ENCODE measurements at places on chromosomes 3 and 15. TPM values are rescaled to one million over a fixed set of nuclear protein-coding genes. Genes with fewer than 3 reads are reported as not detected.
A peak's percentile ranks its signal among the peaks of the same experiment; 100 is the strongest.

DNA sequence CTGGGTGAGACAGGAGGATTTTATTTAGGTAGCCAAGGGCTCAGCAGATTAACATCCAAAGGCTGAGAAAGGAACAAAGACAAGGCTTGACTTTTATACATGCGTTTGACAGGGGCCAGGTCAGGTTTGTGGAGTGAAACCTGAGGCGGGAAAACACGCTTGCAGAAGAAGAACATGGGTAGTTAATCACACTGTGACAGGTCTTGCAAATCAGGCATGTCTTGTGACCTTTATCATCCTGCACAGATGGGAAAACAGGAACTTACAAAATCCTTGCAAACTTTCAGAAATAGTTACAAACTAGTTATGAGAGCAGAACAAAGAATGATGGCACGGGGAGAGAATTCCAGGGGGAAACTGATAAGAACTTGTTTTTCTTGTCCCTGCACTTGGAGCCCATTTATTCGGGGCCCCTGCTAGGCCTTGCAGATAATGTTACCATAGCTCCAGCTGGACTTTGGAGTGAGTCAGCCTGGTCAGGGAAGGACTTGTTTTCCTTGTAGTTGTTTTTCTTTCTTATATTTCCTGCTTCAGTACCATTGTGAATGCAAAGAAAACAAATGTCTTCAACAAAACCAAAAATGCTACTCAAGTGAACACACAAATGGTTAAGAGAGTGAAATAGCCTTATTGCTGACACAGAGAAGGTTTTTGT, 965.9 kb upstream of the ROBO1 start:
- DNase-seq: no peak

DNA sequence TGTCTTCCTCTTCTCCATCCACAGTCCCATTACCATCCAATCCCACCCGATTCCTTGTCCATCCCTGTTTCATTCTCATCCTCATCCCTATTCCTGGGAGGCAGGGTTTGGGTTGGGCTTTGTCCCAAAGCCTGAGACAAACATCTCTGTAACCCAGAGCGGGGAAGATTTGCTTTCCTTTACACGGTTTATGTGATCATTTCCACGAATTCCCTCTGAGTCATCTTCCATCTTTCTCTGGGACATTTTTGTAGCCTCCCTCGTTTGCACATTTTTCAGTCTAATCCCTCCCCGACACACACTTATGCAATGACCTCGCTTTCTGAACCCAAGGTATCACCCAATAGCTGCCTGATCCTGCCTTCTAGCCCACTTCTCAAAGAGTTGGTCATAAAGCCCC, 22.8 kb downstream of the DUOX2 start:
- peak; percentile 42 for DNase-seq

- DNase-seq: no peak
These were observed 15.3 kb downstream of the MRPL47 start for GRCh38 chr3:179589143-179589542.

Gene FAM81A
- polyA plus RNA-seq: not detected

Gene TRIM59
- polyA plus RNA-seq: 10.9 TPM

- DNase-seq: no peak
These were observed 90.6 kb downstream of the TNFAIP8L3 start for GRCh38 chr15:51004103-51004551.

DNA sequence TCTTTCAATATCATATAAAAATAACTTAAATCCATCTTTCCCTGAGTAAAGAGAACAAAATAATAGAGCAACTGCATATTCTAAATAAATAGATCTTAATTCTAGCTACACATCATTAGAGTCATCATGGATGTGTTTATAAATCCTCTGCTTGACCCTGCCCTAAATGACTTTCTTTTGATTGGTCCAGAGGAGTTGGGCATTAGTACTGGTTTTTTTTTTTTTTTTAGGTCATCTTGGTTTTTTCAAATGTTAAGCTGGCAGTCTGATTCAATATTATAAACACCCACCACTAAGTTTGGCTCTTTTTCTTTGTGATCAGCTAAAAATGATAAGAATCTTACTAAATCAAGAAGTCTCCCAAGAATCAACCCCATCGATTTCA, 504.0 kb upstream of the CBLB start:
- DNase-seq: no peak

- no peak for DNase-seq
These were observed 51.8 kb downstream of the ADCY5 start for GRCh38 chr3:123397050-123397590.

Gene CCR8
- polyA plus RNA-seq: not detected

GRCh38 chr3:124588794-124589193, 141.5 kb upstream of the UMPS start:
- DNase-seq: no peak

GRCh38 chr3:197117114-197117513, 87.5 kb upstream of the MELTF start:
- DNase-seq: no peak

GRCh38 chr3:8776406-8776805, 7.0 kb upstream of the OXTR start:
- DNase-seq: peak; percentile 68

Gene LSM3
- 11.9 TPM for polyA plus RNA-seq

DNA sequence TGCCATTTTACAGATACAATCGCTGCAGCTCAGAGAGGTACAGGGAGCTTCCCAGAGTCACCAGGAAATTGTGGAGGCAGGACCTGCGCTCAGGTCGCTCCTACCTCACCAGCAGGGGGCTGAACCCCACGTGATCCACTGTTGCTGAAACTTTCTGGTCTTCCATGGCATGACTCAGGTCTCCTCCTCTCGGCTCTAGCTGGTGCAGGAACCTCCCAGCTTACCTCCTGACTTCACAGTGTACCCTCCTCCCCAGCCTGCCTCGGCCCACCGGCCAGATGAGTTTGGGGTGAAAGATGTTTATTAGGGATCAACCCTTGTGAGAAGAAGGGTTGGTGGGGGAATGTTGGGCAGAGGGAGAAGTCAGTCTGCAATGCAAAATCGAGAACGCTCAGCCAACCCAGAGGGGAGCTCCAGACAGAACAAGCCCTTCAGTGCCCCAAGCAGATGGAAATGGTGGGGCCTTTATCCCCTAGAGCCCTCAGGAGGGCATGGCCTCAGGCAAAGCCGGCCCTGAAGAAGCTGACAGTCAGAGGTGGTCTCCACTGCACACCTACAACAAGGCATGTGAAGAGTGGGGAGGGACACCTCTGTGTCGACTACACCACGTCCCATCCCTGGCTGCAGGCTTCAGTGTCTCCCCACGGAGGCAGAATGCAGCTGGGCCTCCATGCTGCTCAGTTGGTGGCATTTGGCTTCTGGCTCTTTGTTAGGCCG, 118.6 kb upstream of the PRR20G start:
- no peak for DNase-seq
